ENCODE measurements at places on chromosomes 5 and 9. TPM values are rescaled to one million over a fixed set of nuclear protein-coding genes. Genes with fewer than 3 reads are reported as not detected.

ANKH gene
- polyA plus RNA-seq = 37.7 TPM

OBP2B gene
- not detected for polyA plus RNA-seq

TAS2R1 gene
- 0.06 TPM for polyA plus RNA-seq

OR1J1 gene
- not detected for polyA plus RNA-seq

HACD4 gene
- 8.6 TPM for polyA plus RNA-seq

ADAMTS19 gene
- polyA plus RNA-seq = 0.17 TPM

PDE6A gene
- polyA plus RNA-seq = not detected

ASPN gene
- 8.2 TPM for polyA plus RNA-seq

ZNF189 gene
- 3.1 TPM for polyA plus RNA-seq

CTXN3 gene
- polyA plus RNA-seq = not detected

CD274 gene
- polyA plus RNA-seq = 3.8 TPM

ZNF454 gene
- 0.21 TPM for polyA plus RNA-seq

PTPN3 gene
- polyA plus RNA-seq = 1.4 TPM

CMBL gene
- 29.9 TPM for polyA plus RNA-seq

BSPRY gene
- not detected for polyA plus RNA-seq

MXD3 gene
- polyA plus RNA-seq = 18.1 TPM

OGN gene
- polyA plus RNA-seq = not detected
